CD4-positive, CD25-positive, alpha-beta regulatory T cell (primary cell): ENCODE measurements at places on chromosomes 1 and 21. TPM values are rescaled to one million over a fixed set of nuclear protein-coding genes. Genes with fewer than 3 reads are reported as not detected.
A peak's percentile ranks its signal among the peaks of the same experiment; 100 is the strongest.

DNA sequence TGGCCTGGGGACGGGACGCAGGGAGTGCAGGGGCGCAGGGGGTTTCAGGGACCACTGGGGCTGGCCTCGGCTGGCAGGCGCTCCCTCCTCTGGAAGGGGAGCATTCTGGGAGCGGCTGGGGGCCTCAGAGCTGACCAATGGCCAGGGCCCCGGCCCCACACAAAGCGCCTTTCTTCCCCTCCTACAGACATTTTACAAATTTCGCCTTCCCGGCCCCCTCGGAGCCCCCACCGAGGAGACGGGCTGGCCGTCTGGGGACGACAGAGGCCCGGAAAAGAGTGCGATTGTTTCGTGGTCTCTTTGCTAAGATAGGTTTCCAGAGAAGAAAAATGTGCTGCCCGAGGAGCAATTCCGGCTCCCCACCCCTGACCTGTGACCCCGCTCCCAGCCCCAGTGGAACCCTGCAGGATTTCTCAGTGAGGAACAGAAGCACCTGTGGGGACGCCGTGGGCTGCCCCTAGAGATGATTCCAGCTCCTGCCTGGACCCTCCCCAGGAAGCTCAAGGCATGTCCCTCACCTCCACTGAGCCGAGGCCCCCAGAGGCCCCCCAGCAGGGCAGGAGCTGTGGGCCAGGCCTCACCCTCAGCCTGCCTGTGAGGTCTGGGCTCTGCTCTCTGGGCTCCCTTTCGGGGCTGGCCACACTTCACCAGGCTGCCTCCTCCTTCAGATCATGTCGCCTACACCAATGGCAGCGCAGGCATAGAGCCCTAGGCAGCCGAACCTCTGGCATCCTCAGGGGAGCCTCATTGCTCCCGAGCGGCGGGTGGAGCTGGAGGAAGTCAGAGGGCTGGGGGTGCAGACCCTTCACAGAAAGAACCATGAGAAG is 15.0 kb upstream of the PLEKHG5 start:
- H3K36me3 ChIP-seq = no peaks in the 10 kb centered on the region
- no peak overlapping the region for H3K27ac ChIP-seq
- no peak for DNase-seq

- H3K27ac ChIP-seq = no peak overlapping the region
- H3K36me3 ChIP-seq = no peaks in the 10 kb centered on the region
- no peak overlapping the region for H3K4me3 ChIP-seq
- DNase-seq = no peak
- no peaks in the 10 kb centered on the region for H3K27me3 ChIP-seq
- no peaks in the 10 kb centered on the region for H3K4me1 ChIP-seq
These were observed 514.7 kb downstream of the PLPP3 start for GRCh38 chr1:56064705-56065104.

DNA sequence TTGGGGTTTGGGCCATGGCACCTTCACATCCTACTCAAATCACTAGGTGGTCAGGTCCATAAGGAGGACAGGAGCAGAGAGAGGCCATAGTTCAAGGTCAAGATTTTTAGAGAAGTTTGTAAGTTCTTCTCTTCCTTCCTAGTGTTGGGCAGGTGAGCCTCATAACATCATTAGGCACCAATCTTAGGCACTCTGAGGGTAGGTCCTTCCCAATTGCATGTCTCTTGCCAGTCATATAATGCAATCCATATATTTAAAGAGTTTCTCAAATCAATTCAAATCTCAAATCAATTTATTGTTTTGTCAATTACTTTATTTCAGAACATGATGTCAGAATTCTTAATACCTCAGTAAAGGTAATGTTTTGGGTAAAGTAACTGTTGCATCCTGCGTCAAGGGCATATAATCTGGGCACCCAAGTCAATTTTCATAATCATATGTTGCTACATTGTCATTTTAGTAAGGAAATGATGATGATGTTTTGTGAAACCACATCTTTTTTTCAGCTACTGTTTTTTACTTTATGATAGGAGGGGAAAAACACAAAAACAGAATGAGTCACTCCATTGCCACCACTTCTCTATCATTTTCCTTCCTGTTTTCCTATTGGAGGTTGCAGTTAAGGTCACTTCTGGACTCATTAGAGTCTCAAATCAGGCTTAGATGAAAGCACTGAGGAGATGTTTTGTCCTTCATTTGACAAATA is 122.7 kb downstream of the UCHL5 start:
- no peak overlapping the region for H3K4me3 ChIP-seq
- no peaks in the 10 kb centered on the region for H3K36me3 ChIP-seq
- H3K4me1 ChIP-seq = no peaks in the 10 kb centered on the region
- H3K27me3 ChIP-seq = no peaks in the 10 kb centered on the region
- no peak overlapping the region for H3K27ac ChIP-seq
- peak; percentile 46 for DNase-seq

GRCh38 chr1:2584686-2585317 is 1.8 kb upstream of the PRXL2B start:
- H3K27me3 ChIP-seq = no peaks in the 10 kb centered on the region
- H3K36me3 ChIP-seq = peaks cover 4% of the 10 kb centered on the region
- DNase-seq = no peak
- H3K4me1 ChIP-seq = peaks cover 65% of the 10 kb centered on the region
- peak overlapping the region; percentile 61 for H3K4me3 ChIP-seq

GRCh38 chr1:164754088-164754600 is 195.2 kb downstream of the PBX1 start:
- H3K36me3 ChIP-seq = no peaks in the 10 kb centered on the region
- H3K27me3 ChIP-seq = no peaks in the 10 kb centered on the region
- no peaks in the 10 kb centered on the region for H3K4me1 ChIP-seq
- H3K4me3 ChIP-seq = no peak overlapping the region

DNA sequence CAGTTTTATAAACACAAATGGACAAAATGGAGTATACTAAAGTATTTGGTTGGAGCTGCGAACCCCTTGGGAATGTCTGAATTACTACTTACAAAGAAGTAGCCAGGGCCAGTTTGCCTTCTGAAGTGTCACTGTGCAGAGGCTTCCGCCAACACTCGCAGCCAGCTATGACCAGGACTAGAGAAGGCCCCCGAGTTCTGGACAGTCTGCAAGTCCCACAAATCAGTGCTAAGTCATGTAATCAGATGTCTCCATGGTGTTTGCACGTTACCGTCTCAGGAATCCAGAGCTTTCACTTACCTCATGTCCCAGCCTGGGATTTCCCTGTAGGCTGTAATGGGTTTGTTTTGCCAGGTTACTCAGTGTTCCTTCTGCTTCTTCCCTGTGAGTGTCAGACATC is 106.6 kb upstream of the SPAG17 start:
- no peak overlapping the region for H3K4me3 ChIP-seq
- no peaks in the 10 kb centered on the region for H3K4me1 ChIP-seq
- no peak for DNase-seq
- no peaks in the 10 kb centered on the region for H3K27me3 ChIP-seq
- H3K27ac ChIP-seq = no peak overlapping the region

DNA sequence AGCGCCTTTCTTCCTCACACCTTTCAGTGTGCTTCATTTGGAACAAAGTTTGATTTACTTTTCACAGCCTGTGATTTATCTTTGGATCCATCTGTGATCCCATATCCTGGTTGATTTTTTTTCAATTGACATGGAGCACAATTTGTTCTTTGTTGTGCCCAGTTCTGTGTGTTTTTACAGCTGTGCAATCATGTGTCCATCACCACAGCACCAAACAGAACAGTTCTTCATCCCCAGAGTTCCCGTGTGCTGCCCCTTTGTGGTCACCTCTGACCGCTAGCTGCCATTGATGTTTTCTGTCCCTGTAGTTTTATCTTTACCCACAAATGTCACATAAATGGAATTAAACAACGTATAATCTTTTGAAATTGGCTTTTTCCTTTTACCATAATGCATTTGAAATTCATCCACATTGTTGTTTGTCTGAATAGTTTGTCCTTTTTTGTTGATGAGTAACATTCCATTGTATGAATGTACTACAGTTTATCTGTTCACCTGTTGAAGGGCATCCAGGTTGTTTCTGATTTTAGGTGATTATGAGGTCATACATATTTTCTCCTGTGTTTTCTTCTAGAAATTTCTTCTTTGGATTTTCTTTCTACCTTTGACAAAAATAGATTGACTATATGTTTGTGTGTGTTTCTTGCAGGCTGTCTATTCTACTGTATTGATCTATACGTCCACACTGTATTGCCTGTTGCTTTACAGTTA is 17.4 kb downstream of the MIGA1 start:
- no peaks in the 10 kb centered on the region for H3K4me1 ChIP-seq
- H3K27me3 ChIP-seq = no peaks in the 10 kb centered on the region
- H3K36me3 ChIP-seq = peaks cover 17% of the 10 kb centered on the region
- H3K4me3 ChIP-seq = no peak overlapping the region
- DNase-seq = no peak
- no peak overlapping the region for H3K27ac ChIP-seq

DNA sequence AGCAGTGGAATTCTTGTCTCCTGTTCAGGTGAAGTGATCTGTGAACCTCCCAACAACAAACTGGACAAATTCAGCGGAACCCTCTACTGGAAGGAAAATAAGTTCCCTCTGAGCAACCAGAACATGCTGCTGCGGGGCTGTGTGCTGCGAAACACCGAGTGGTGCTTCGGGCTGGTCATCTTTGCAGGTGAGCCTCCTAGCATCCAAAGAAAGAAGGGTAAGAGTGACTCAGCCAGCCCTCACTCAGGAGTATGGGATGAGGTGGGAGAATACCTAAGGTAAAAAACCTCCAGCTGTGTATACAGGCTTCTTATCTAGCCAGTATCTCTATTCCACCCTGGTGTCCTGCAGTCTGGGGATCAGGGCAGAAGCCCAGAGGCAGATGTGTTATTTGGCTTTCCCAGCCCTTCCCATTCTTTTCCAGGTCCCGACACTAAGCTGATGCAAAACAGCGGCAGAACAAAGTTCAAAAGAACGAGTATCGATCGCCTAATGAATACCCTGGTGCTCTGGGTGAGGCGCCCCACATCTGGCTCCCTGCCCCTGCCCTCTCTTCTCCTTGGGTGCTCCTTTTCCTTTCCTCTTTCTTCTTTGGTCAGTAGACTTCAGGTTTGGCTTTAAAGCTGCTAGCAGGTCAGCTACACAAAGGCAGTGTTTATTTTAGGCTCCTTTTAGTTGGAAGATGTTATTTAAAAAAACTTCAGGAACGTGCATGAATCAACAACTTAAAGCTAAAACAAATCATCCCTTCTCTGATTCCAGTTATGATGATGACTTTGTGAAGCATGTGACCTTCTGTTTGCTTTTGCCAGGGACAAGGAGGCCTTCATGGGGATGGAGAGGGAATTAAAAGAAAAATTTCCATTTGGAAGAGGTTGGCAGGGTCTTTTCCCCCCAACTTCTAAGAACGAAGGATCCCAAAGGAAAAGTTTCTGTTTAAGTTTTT is 9.0 kb downstream of the ATP8B2 start:
- peaks cover 58% of the 10 kb centered on the region for H3K36me3 ChIP-seq
- H3K27ac ChIP-seq = peak overlapping the region; percentile 82
- H3K27me3 ChIP-seq = no peaks in the 10 kb centered on the region
- peaks cover 96% of the 10 kb centered on the region for H3K4me1 ChIP-seq
- DNase-seq = no peak

DNA sequence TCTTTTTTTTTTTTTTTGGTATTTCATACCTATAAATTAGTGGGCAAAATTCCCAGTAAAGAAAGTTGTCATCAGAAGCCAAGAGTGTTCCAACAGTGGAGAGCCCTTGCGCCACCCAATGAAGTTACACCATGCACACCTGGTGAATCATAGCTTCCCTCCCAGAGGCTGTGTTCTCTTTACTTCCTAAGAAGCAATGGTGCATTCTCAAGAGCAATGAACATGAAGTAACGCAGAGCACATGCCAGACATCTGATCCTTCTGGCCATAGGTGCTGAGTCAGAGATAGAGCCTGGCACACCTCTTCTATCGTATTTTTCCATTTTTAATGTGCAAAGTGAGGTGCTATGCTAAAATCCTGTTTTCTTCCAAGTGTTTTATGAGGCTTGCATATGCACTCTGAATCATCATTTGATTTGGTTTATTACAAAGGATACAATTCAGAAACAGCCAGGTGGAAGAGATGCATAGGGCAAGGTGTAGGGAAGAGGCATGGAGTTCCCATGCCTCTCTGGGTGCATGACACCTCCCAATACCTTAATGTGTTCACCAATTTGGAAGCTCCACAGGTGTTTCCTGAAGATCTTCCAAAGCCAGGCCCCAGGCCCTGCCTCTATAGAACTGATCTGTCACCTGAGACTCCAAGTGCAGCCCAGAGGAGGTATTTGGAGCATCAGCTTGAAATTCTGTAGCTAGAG is 408.0 kb downstream of the SIPA1L2 start:
- no peaks in the 10 kb centered on the region for H3K27me3 ChIP-seq
- no peak overlapping the region for H3K4me3 ChIP-seq
- no peak for DNase-seq
- no peaks in the 10 kb centered on the region for H3K36me3 ChIP-seq

DNA sequence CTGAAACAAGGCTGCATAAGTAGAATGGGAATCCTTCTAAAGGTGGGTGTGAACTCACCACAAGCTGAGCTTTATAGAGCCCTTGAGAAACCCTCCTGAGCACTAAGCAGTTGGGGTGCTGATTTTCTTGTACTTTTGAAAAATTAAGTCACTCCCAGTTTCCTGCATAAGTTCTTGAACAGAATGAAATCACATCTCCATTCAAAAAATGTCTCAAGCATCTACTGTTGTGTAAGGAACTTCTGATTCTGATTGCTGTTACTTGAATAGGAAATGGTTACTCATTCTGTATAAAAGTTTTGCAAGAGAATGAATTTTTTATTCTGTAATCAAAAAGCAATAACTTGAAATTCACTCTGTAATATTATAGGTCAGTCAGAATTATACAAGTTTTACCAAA is 50.8 kb upstream of the WNT2B start:
- no peak for DNase-seq
- no peak overlapping the region for H3K4me3 ChIP-seq
- H3K36me3 ChIP-seq = no peaks in the 10 kb centered on the region

GRCh38 chr1:62025892-62026291 is 168.8 kb upstream of the L1TD1 start:
- no peaks in the 10 kb centered on the region for H3K27me3 ChIP-seq
- no peaks in the 10 kb centered on the region for H3K4me1 ChIP-seq
- H3K36me3 ChIP-seq = no peaks in the 10 kb centered on the region
- H3K27ac ChIP-seq = no peak overlapping the region

- H3K4me3 ChIP-seq = no peak overlapping the region
- H3K27me3 ChIP-seq = no peaks in the 10 kb centered on the region
- H3K36me3 ChIP-seq = no peaks in the 10 kb centered on the region
- no peak overlapping the region for H3K27ac ChIP-seq
- peaks cover 16% of the 10 kb centered on the region for H3K4me1 ChIP-seq
- no peak for DNase-seq
These were observed 36.2 kb upstream of the LRRC8C start for GRCh38 chr1:89596698-89597097.

DNA sequence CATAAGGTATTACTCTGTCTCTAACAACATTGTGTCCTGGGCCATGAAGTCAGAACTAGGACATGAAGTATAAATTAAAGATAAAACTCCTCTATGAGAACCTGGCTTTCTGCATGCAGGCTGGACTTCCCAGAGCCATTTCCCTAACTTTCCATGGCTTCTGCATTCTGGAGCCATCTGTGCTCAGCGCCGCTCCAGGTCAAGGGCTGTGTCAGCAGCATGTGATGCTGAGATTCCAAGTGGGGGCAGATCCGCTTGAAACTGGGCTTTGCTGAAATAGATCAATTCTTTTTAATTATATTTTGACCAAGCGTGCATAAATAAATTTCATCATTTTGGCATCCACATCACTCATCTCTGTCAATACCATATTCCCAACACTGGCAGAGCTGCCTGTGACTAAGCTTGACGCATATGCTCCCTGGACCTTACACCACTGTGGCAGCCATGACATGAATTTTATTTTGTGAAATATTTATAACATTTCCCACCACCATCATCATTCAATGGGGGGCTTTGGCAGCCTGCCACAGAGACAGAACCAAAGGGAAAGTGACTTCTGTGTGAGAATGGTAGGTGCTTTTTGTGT is 110.4 kb upstream of the KCNK1 start:
- no peak for DNase-seq
- H3K4me1 ChIP-seq = no peaks in the 10 kb centered on the region
- peaks cover 2% of the 10 kb centered on the region for H3K27me3 ChIP-seq

Gene RAB4A
- total RNA-seq = 33.4 TPM

Gene CEP350
- total RNA-seq = 69.9 TPM
